ENCODE measurements at places on chromosomes 5 and 9.

DNA sequence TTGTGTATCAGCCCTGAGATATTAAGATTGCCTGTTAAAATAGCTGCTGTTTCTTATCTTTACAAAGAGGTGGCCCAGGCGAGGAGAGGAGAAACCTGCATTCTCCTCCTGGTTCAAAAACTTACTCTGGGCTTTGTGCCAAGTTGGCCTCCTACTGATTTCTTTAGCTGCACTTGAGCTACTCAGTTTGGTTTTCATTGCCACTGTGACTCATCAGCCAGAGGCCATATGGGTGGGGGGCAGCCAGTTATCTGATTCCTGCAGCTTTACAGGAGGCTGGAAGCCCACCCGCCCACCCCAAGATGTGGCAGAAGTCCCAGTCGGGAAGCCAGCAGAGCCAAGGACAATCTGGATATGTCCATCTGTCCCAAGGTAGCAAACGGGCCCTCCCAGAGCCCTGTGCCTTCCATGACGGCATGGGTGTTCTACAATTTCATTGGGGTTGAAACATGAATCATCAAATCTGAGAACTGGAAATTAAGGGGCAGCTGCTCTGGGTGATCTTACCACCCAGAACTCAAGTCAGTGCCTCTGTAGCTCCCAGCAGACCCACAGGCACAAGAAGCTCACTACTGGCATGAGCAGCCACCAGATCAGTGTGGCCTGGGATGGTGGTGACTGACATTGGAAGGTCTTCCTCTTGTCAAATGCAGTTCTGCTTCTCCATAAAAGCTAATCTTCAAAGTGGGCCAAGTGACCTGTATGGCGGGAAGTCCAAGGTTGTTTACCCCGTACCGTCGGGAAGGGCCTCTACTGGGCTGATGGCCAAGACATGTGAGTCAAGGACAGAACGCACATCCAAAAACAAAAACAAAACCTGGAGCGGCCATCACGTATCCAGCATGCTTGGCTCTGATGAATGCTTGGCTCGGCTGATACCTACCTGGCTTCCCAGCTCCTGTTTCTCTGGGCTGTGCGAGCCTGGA is 15.6 kb downstream of the FCN2 start:
- DNase-seq, result no peak

DNA sequence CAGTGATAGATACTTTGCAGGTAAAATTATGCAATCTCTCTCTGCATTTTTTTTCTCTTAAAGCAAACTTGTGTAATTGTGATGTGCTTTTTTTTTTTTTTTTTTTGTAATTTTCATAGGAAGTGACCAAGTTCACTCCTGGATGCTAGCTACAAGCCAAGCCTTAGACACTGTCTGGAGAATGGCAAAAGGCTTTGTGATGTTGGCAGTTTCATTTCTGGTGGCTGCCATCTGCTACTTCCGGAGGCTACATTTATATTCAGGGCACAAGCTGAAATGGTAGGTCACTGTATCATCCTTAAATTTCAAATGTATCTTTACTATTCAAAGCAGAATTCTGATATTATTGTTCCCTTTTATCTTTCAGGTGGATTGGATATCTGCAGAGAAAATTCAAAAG is 19.3 kb downstream of the OTULINL start:
- DNase-seq, result no peak

- no peak for DNase-seq
These were observed 468.9 kb downstream of the ACTL7B start for GRCh38 chr9:108386859-108387384.

DNA sequence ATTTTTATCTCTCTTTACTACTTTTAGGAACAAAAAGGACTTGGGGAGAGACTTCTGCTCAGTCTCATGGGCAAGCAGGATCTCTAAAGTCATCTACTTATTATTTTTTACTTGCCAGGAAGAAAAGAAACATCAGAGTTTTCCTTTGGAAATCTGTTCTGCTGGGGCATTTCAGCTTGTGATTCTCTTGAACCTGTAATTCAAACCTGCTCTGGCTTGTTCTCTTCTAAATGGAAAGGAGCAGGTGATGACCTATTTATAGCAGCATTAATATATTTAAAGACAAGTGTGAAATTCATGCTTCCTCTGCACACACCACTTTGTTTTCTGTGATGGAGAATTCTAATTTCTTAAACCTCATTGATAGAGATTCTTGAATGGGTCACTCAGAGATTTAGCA is 2.0 kb downstream of the ADCY2 start:
- peak; percentile 43 for DNase-seq

DNA sequence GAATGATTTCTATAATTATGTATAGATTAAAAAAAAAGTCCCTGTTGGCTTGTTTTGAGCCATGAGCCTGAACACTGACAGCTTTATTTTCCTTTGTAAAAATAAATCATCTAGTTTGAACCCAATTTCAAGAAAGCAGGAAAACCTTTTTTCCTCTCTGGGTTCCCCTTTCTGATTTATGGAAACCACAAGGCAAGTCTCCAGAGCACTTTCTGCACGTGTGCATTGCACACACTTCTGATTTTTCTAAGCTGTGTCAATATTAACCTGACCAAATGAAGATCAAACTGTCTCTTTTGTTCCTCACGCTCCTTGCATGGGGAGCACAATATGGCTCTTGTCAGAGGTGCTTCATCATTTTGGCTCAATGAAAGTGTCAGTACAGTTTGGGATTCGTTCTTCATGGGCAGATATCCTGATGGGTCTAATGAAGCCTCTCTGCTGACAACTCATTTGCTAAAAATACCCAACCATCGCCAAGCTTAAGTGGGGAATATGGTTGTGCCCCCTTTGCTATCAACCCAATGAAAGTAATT is 39.2 kb upstream of the PCA3 start:
- peak; percentile 61 for DNase-seq

Data from SHP77 treated with DMSO at 0.1 percent for 48 hours (cell line).